ENCODE measurements at places on chromosomes 7 and 10.

DNA sequence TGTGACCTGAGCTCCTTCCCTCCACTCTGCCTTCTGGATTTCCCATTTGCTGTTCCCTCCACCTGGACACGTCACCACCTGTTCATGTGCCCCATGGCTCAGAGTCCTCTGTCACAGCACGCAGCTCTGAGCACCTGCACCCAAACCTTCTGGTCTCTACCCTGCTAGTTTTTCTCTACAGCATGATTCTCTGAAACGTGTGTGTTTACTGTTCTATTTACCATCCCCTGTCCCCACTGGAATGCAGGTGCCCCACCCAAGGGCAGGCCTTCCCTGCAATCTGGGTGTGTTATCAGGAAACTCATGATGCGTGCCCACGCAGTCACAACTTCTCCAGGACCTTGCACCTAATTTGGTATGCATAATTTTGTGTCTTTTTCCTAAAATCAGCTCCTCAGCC, 284.4 kb upstream of the IGFBP3 start:
- no peak for DNase-seq

DNA sequence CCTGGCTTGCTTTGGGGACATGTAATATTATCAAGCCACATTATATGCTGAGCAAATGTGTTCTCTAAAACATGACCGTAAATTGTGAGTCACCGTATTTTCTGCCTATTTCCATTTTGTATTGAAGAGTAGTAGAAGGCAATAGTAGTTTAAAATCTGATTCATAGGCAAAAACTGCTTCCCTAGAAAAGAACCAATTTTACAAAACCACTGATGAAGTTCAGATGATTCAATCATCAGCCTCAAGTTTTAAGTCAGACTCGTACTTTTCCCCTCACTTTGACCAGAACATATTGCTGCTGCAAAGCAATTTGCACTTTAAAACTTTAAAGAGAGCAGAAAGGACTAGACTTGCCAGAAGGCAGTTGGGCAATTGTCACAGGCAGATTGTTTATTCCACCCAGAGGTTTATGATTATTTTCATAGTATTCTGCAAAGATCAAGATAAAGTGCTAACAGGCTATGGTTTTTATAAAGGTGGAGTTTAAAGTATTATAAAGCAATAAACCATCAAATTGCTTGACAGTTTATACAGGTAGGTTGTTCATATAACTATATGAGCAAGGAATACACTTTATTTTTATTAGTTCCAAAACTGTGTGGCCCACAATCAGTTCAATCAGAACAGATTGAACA, 168.2 kb downstream of the ETV1 start:
- DNase-seq: no peak

GRCh38 chr10:51920672-51921071, 221.3 kb upstream of the CSTF2T start:
- no peak for DNase-seq

DNA sequence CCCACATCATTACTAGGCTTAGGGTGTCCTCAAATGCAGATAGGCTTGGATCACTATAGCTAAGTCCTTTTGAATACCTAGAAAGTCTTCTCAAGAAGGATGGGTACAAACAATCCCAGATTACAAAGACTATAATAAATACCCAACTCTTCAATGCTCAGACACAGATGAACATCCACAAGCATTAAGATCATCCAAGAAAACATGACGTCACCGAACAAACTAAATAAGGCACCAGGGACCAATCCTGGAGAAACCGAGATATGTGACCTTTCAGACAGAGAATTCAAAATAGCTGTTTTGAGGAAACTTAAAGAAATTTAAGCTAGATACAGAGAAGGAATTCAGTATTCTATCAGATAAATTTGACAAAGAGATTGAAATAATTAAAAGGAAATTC, 108.0 kb upstream of the PLPP4 start:
- DNase-seq: no peak

All from stimulated activated CD4-positive, alpha-beta T cell treated with anti-CD3 and anti-CD28 coated beads, TNF-alpha, amount 100 ng/mL, for 24 hours (primary cell).